Neuronal stem cell (in vitro differentiated cells): ENCODE measurements at places on chromosomes 1 and 21.

DNA sequence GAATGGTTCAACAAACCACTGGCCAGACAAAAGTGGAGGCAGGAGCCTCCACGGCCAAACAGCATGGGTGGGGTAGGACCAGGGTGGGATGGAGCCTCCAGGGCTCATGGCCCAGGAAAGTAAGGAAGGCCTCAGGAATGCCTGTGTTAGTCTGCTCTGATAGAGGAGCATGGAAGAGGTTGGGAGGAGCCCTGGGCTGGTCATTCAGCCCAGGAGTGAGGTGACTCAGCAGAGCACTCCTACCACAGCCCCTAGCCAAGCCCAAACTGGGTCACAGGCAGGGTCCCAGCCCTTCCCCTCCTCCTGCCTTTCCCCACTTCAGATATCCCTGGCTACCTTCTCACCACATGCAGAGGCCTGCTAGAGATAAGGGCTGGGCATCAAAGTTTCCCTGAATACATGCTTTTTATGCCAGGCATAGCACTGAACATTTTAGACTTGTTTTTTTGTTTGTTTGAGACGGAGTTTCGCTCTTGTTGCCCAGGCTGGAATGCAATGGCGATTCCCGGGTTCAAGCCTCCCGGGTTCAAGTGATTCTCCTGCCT lies 3.1 kb upstream of the SHISA4 start:
- DNase-seq, result no peak

DNA sequence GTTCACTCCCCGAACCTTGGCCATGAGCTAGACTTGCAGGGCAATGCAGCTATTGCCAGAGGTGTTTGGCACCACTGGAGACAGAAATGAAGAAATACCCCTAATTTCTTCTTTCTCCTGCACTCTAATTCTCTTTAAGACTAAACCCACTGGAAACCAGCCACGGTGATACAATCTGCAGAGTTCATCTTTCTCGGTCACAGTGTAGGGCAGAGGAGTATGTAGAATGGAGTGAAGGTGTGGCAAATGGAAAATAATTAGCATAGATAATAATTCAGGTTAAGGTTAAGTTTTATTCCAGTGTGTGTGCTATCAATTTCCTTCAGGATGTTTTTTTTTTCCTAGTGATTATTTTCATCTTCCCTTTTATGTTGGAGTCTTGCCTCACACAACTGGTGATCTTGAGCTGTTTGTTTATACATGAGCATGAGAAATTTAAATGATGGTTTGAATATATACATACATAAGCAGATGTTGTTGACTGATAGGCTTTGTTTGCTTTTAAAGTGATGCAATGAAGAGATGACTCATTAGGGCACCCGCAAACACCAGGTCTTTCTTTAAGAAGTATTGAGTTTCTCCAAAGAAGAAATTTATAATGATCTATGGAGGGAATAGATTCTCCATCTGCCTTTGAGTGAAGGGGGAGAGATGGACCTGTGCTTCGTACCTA lies 81.9 kb downstream of the SPATA17 start:
- no peak for DNase-seq

- DNase-seq, result no peak
Observed at GRCh38 chr21:38289705-38290485, 33.1 kb downstream of the KCNJ15 start.

DNA sequence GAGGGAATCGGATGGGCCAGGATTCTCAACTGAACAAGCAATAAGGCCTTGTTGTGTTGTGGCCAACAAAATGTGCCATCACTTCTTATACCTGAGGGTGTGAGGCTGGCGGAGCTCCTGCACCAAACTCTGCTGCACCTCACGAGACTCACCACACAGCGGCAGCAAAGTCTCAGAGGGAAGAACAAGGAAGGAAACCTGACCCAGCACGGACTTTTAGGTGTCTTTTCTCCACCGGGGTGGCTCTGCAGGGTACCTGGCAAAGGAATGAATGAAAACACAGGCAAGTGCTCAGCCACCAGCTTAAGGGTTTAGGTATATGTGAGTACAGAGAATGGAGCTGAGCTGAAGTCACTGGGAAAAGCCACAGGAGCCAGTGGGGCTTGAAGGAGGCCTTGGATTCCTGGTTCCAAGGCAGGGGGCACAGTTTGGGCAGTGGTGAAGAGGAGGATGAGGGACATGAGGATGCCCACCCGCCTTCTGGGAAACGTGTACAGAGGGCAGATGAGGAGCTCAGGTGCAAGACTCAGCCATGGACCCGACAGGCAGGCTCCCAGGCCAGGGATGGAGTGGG lies 31.1 kb upstream of the HSD3B1 start:
- DNase-seq, result peak; percentile 37

DNA sequence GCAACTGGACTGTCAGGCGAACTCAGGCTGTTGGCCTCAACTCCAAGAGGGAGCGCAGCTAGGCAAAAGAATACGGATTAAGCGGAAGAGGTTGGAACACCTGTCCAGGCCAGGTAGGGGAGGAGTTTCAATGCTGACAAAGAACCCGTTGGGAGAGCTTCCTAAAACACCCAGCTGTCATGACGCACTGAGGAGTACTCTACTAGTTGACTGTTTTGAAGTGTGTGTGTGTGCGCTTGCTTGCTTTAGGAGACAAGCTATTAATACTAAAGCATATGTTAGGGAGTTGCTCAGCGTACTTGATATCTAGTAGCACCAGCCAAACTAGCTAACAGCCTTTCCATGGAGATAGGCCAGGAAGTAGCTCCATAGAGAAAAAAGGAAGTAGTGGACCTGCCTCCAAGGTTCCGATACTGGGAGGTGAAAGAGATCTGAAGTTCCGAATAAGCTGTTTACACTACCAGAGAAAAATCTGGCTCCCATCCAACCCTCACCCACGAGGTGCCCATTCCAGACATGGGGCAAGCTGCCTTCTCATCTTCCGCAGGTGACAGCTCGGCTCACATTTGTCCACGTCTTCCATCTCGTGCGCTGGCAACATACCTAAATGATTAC lies 974 bp upstream of the FNBP1L start:
- no peak for DNase-seq

GRCh38 chr21:46661211-46661625 lies 25.7 kb downstream of the PRMT2 start:
- peak; percentile 74 for DNase-seq

GRCh38 chr1:205286335-205286950 lies 35.1 kb downstream of the NUAK2 start:
- no peak for DNase-seq

DNA sequence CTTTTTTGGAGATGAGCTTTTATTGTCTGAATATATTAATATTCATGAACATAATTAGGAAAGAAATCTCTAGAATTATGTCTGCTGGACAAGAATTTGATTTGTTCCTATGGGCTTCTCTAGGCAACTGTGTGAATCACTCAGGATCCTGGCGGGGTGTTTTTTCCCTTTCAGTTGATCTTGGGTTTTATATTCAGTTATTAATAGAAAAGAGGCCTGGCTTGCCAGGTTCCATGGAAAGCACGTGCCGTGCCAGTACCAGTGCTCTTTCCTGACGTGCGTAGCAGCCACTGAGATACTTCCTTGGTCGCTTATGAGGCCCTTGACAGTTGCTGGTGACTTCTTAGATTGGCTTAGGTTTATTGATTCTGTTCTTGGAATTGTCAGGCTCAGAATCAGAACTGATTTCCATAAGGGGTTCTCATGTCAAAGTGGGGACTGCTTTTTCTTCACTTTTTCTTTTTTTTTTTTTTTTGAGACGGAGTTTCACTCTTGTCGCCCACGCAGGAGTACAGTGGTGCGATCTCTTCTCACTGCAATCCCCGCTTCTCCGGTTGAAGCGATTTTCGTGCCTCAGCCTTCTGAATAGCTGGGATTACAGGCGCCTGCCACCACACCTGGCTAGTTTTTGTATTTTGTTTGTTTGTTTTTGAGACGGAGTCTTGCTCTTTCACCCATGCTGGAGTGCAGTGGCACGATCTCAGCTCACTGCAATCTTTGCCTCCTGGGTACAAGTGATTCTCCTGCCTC lies 48.7 kb upstream of the KIF1B start:
- DNase-seq, result no peak

DNA sequence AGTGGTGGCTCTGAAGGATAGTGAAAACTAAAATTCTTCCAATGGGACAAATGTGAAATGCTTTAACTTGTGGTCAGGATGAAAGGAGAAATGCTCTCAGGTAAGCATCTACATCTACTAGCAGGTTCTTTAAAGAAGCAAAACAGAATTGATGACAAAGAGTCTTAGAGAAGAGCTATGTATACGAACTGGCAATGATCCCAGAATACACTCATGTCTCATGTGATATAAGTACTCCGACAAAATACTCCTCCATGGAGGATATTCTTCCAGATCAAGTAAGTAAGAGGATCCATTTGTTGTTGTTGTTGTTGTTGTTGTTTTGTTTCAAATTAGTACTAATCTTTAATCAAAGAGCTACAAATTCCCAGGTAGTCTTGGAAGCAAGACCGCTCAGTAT lies 174.0 kb upstream of the ATP1B1 start:
- DNase-seq, result no peak

DNA sequence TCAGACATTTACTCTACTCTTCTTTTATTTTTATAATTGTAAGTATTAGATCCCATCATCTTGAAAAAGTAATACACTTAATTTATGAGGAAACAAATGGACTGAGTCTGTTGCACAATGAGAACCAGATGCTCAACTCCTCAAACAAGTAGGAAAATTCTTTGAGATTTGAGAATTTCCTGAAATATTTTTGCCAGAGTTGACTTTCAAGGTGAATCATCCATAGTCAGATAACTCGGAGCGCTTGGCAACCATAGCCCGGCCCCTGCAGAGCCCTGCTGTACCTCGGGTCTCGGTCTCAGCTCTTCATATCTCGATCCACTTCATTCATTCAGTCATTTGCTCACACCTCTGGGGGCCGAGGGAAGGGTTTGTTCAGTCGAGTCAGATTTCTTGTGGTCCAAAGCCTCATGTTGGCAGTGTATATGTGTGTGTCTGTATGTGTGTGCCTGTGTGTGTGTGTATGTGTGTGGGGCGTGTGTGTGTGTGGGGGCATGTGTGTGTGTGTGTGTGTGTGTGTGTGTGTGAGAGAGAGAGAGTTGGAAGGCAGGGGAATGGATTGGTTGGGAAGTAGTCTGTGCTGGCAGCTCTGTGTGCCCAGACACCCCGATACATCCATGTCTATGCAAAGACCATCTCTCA lies 18.1 kb upstream of the PCP4 start:
- DNase-seq, result no peak

DNA sequence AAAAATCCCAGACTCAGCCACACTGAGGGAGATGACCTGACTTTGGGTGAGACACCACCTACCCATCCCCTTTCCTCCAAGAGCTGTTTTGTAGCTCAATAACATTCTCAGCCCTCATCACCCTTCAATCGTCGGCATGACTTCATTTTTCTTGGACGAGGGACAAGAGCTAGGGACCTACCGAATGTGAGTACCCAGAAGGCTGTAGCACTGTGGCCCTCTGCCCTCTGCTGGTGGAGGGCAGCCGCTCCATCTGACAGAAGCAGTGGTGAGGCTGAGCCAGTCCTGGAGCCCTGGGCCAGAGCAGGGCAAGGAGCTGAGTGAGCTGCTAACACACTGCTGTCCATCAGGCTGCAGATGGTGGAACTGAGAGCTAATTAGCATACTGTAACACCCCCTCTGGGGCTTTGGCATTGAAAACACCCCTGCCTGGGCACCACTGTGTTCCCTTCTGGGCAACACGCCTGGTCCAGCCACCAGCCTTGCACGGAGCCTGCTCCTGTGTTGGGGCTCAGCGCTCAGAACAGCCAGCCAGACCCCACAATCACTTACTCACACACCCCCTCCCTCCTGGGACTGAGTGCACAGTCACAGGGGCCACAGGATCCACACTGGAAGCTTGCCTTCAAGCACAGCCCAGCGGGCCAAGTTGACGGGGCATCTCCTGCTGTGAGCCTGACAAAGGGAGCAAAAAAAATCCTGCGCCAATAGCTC lies 18.3 kb upstream of the ALPL start:
- DNase-seq, result no peak
